Smooth muscle cell of trachea (primary cell): ENCODE measurements at places on chromosomes 5 and 9. TPM values are rescaled to one million over a fixed set of nuclear protein-coding genes. Genes with fewer than 3 reads are reported as not detected.

Gene SCGB3A1
- total RNA-seq: not detected in 2 replicates

Gene IRX2
- total RNA-seq: 2.0 and 6.1 TPM in 2 replicates

Gene EIF4E1B
- not detected in 2 replicates for total RNA-seq

Gene SYNPO
- total RNA-seq: 3.3 and 12.9 TPM in 2 replicates

Gene BSPRY
- not detected in 2 replicates for total RNA-seq

Gene ANKRD55
- under 0.01 TPM in 1 of 2 replicates, not detected in the other for total RNA-seq

Gene GPR151
- not detected in 2 replicates for total RNA-seq

Gene NR3C1
- total RNA-seq: 102 and 122 TPM in 2 replicates

Gene NIM1K
- total RNA-seq: 5.4 and 9.1 TPM in 2 replicates
